ENCODE measurements at places on chromosomes 6 and 20.

- no peak overlapping the region for H3K4me3 ChIP-seq
- no peaks in the 10 kb centered on the region for H3K27me3 ChIP-seq
- no peak overlapping the region for H3K27ac ChIP-seq
Measured at GRCh38 chr6:12235341-12235740, 54.8 kb upstream of the EDN1 start.

DNA sequence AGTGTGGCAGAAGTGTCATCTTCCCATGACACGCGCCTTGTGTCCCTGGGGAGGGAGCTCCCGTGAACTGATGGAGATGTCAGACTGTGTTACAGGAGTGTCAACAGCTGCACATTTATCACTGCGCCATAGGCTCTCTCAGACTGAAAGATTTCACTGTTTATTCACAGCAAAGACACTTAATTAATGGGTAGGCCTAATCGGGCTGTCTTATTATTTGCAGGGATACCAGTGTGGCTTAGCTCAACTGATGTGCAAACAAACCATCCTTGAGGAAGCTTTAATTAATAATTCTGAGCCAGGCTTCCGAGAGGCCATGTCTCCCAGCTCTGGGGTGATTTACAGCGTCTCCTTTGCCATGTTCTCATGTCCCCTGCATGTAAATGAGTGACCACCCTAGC lies 771.0 kb downstream of the QKI start:
- no peaks in the 10 kb centered on the region for H3K36me3 ChIP-seq
- H3K4me3 ChIP-seq: no peak overlapping the region
- H3K4me1 ChIP-seq: no peaks in the 10 kb centered on the region

- DNase-seq: no peak
- H3K4me1 ChIP-seq: peaks cover 2% of the 10 kb centered on the region
- H3K27ac ChIP-seq: no peak overlapping the region
- no peak overlapping the region for H3K4me3 ChIP-seq
Measured at GRCh38 chr6:165658395-165659058, 4.5 kb downstream of the PDE10A start.

DNA sequence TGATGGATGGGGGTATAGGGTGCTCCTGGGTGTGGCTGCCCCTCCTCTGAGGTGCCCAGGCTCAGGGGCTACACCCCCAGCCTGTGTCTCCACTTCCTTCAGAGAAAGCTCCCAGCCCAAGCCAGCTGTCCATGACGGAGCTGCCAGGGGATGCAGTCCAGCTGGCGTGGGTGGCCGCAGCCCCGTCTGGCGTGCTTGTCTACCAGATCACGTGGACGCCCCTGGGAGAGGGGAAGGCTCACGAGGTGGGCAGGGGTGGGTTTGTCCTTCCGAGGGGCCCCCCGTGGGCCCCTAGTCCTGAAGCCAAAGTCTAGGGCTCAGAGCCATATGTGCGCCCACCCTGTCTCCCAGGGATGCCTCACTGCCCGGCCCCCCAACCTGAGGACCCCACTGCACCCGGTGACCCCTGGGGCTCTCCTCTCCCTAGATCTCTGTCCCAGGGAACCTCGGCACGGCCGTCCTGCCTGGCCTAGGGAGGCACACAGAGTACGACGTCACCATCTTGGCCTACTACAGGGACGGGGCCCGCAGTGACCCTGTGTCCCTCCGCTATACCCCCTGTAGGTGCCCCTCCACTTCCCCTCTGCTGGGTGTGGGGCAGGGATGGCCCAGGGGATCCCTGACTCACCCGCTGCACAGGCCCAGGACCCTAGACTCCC lies 19.8 kb downstream of the COL20A1 start:
- no peaks in the 10 kb centered on the region for H3K4me1 ChIP-seq
- no peaks in the 10 kb centered on the region for H3K36me3 ChIP-seq
- DNase-seq: no peak

- peaks cover 32% of the 10 kb centered on the region for H3K4me1 ChIP-seq
- H3K27ac ChIP-seq: no peak overlapping the region
- no peaks in the 10 kb centered on the region for H3K27me3 ChIP-seq
- no peak overlapping the region for H3K4me3 ChIP-seq
- peaks cover 3% of the 10 kb centered on the region for H3K36me3 ChIP-seq
Measured at GRCh38 chr6:170284126-170284773, 6.6 kb downstream of the DLL1 start.

DNA sequence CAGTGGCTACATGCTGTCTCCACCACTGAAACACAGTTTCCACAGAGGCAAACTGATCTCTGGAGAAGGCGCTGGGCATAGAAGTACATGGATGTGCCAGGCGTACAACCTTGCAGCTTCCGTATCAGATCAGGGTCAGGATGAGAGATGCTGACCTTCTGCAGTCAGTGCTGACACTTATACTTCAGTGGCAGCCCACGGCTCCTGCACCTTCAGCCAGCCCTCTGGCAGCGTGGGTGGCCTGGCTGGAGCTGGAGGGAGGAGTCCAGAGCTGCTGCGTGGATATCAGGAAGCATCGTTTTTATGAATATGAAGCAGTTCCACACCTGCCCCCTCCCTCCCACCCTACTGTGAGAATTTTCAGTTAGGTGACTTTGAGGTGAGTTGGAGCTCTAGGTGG lies 149.3 kb downstream of the CFAP61 start:
- H3K27me3 ChIP-seq: no peaks in the 10 kb centered on the region
- no peaks in the 10 kb centered on the region for H3K4me1 ChIP-seq
- DNase-seq: no peak
- no peak overlapping the region for H3K4me3 ChIP-seq
- H3K36me3 ChIP-seq: no peaks in the 10 kb centered on the region

GRCh38 chr6:93164781-93165180 lies 254.6 kb downstream of the EPHA7 start:
- H3K4me1 ChIP-seq: no peaks in the 10 kb centered on the region
- no peak for DNase-seq
- no peaks in the 10 kb centered on the region for H3K36me3 ChIP-seq
- H3K4me3 ChIP-seq: no peak overlapping the region
- no peaks in the 10 kb centered on the region for H3K27me3 ChIP-seq
- no peak overlapping the region for H3K27ac ChIP-seq

DNA sequence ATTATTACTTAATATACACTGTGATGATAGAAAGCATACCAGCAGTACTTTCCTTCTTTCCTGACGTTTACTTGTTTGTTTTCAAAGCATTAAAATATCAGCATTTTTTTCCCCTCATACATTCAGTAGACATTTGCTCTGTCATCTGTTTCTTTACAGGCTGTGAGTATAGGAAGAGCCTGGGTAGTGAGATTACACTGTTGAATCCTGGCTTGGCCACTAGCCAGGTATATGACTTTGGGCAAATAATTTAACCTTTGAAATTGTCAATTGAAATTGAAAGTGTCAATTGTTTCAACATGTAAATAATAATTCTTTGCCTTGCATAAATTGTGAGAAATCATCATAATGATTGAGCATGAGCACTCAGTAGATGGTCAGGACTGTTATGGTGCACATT lies 336.2 kb downstream of the CDKAL1 start:
- no peaks in the 10 kb centered on the region for H3K36me3 ChIP-seq
- no peak overlapping the region for H3K4me3 ChIP-seq
- no peak overlapping the region for H3K27ac ChIP-seq
- no peak for DNase-seq
